ENCODE measurements at places on chromosomes 11 and 22. TPM values are rescaled to one million over a fixed set of nuclear protein-coding genes. Genes with fewer than 3 reads are reported as not detected.

- H3K4me3 ChIP-seq: no peak overlapping the region
- H3K27me3 ChIP-seq: no peaks in the 10 kb centered on the region
- no peak for DNase-seq
- peak overlapping the region; percentile 37 for H3K27ac ChIP-seq
Observed at GRCh38 chr11:10019906-10020682, 273.9 kb downstream of the SBF2 start.

DNA sequence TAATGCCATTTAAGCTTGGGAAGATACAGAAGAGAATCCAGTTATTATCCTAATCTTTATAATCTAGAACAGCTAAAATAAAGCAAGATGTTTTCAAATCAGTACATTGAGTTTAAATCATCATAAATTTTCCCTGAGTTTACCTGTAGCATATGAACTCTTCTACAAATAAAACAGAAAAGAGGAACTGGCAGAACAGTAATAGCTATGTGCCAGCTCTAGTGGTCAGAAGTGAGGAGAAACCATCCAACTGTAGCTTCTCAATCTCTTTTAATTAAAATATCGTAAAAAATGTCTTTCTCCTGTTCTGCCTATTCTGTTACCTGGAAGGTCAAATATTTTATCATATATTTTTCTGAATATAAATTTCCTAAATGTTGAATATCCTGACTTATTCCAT is 266.9 kb downstream of the SOX6 start:
- no peak for DNase-seq
- H3K27ac ChIP-seq: no peak overlapping the region
- no peaks in the 10 kb centered on the region for H3K36me3 ChIP-seq
- no peak overlapping the region for H3K4me3 ChIP-seq
- H3K27me3 ChIP-seq: no peaks in the 10 kb centered on the region
- H3K4me1 ChIP-seq: no peaks in the 10 kb centered on the region

The ART1 gene
- total RNA-seq: not detected

The CALCB gene
- total RNA-seq: not detected

The CHADL gene
- total RNA-seq: 0.33 TPM

DNA sequence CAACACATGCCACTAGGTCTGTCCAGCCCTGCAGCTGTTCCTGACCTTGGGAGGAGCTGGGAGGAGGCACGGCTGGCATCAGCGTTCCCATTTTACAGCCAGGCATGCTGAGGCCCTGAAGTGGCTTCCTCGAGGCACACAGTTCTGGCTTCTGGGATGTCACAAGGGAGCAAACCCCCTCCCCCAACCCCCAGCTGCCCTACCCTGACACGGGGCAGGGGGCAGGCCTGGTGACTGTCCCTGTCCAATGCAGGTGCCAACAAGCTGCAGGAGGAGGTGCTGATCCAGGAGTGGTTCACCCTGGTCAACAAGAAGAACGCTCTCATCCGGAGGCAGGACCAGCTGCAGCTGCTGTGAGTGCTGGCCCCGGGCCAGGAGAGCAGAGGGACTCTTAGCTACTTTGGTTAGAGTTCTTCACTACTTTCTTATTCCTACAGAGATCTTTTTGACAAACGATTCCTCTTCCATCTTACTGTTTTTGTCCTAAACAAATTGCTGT is 5.3 kb downstream of the KCNK7 start:
- peaks cover 21% of the 10 kb centered on the region for H3K4me1 ChIP-seq
- no peak overlapping the region for H3K4me3 ChIP-seq
- DNase-seq: no peak
- H3K27ac ChIP-seq: no peak overlapping the region
